Nucleus accumbens (tissue), 56 donors: ENCODE measurements at places on chromosomes 11 and 22.

DNA sequence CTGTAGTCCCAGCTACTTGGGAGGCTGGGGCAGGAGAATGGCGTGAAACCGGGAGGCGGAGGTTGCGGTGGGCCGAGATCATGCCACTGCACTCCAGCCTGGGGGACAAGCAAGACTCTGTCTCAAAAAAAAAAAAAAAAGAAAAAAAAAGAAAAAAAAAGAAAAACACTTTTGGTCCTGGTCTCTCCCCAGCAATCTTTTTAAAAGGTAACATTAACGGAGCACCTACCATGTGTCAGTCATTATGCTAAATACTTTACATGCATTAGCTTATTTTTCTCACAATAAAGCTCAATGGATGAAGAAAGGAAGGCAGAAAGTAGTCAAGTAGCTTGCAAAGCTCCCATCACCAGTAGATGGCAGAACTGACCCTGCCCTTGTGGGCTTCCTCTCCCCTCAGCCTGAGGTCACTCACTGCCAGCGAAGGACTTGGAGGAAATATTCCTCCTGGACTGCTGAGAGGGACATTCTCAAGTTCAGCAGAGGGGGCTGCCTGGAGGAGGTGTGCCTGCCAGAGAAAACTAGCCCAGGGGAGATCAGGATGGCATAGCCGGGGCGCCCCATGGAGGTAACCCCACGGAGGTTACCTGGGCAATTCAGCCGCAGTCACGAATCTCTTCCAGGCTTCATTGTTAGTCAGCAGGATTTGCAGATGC, 15.5 kb downstream of the APOL3 start:
- peak; percentile 24 for DNase-seq

DNA sequence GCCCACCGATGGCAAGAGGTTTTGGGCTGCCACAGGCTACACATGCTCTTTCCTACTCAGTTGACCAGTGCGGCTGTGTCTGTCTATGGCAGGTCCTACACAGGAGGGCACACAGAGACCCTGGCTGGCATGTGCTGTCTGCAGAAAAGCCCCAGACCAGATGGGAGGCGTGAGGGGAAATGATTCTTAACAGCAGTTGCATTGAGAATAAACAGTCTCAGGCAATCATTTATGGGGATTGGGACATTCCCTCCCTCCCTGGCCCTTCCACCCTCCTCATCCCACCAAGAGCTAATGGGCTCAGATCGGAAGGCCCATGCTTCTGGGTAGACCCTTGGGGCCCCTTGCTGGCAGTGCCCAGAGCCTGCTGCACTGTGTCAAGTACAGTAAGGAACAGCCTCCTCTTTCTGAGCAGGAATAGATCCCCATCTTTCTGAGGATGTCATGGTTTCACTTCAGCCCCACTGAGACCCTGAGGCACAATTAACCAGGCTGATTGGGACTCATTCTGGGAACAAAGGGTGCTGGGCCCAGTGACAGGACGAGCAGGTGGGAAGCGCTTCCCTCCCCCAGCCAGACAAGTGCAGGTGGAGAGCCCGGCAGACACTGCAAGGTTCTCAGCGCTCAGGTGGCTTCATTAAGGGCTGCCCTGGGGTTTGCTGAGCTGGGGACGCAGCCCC, 28.3 kb downstream of the TSPAN18 start:
- DNase-seq: no peak

DNA sequence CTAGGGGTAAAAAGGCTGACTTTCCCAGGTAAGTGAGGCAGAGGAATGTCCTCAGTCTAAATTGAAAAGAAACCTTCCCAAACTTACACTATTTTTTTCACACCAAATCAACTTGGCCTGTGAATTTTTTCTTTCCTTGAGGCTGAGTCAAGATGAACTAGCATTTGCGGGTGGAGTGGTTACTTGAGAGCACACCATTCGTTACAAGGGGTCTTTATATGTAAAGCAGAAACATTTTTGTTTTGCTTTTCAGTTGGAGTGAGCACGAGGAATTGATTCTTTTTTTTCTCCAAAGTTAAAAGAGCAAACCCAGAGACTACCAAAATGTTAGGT, 36.4 kb downstream of the MAML2 start:
- no peak for DNase-seq

GRCh38 chr22:29679316-29679715, 40.5 kb upstream of the CABP7 start:
- no peak for DNase-seq

DNA sequence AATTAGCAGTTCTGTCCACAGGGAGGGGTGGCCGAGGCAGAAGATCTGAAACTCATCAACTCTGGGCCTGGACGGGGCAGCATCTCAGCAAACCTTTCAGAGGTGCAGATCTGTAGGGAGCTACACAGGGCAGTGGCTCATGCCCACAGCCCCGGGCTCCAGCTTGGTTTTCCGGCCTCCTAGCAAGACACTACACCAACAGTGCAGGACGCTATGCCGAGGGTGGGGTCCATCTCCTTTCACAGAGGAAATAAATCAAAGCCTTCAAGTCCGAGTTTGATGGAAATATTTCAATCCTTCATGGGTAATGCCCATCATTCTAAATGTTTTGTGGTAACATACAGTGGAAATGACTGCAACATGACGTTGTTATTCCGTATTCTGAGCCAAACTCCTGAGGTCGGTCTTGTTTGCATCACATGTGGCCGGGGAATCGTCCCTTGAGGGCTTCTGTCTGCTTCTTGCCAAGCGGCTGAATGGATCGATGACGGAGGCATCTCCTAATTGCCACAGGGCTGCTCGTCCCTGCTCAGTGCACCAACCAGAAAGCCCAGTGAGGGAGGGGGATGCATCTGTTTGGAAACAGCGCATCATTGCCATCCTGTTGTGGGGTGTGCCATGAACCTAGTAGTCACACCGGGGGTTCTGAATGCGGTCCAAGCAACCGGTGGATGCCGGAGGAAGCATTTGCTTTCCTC, 30.0 kb downstream of the LINC01488 start:
- DNase-seq: no peak

GRCh38 chr11:28400331-28401100, 292.3 kb downstream of the METTL15 start:
- DNase-seq: no peak

- DNase-seq: no peak
These were observed 7.5 kb downstream of the NARS2 start for GRCh38 chr11:78567209-78567608.

- DNase-seq: no peak
These were observed 105.3 kb downstream of the CTTN start for GRCh38 chr11:70503468-70504221.

GRCh38 chr11:73291781-73292524, 16.1 kb upstream of the ARHGEF17 start:
- no peak for DNase-seq

DNA sequence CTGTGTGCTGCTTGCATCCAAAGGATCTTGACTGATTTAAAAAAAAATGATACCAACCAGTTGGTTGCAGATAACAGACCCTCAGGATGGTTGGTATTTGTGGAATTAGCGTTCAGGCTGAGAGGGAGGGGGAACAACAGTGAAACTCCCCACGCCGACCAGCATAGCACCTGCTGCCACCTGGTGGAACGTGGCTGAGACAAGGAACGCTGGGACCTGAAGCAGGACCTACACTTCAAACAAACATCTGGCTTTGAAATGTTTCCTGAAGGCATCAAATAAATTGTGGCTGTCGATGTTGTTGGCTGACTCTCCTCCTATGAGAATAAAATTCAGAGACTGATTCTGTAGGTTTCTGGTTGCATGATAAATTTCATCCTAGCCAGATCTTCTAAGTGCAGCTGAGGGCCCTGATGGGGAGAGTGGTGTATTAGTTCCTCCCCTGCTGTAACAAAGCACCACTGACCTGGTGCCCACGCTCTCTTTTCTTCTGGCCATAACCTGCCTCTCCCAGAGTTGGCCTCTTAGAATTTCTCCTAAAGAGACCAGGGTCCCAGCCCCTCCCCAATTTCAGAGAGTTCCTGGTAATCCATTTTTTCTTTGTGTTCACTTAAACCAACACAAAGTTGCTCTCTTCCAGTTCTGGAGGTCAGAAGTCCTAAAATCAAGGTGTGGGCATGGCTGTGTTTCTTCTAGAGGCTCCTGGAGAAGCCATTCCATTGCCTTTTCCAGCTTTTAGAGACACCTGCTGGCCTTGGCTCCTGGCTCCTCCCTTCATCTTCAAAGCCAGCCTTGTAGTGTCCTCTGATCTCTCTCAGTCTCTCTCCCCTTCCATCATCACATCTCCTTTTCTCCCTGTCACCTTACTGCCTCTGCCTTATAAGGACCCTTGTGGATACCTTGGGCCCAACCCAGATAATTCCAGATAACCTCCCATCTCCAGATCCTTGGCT, 17.3 kb downstream of the APOL2 start:
- no peak for DNase-seq

DNA sequence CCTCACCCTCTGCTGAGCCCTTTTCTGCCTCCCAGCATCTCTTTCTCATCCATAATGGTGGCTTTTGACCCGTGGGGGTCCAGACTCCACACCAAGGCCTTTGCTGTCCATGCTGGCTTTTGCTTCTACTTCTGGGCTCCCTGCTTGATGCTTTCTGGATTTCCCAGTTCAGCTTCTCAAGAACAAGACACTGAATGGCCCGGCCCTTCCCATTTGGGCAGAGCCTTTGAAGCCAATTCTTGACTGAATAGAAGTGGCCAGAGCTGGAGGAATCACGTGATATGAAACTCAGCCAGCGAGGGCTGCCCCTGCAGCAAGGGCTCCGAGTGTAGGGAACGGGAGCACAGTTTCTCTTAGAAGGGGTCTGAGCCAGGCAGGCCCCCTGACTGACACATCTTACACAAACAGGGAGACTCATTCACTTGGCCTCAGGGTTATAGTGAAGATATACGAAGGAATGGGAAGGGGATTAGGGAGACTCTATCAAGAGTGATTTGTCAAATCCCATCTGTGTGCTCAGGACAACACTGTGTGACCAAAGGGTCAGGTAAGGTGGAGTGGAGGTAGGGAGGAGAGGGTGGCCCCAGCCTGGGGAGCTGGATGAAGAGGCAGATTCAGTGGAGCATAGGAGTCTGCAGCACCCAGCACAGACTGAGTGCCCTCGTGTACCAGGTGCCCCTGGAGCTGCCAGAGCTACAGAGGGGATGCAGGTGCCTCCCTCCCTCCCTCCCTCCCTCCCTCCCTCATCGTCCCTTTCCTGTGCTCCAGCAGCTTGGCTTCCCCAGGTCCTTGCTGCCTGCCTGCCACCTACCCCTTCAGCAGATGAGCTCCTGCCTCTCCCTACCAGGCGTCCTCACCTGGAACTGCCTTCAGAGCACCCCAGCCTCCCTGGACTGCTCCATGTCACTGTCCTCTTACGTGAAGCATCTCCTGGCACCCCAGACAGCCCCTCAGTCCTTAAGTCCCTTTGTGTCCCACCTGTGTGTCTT, 106.0 kb downstream of the TRIM29 start:
- DNase-seq: no peak

DNA sequence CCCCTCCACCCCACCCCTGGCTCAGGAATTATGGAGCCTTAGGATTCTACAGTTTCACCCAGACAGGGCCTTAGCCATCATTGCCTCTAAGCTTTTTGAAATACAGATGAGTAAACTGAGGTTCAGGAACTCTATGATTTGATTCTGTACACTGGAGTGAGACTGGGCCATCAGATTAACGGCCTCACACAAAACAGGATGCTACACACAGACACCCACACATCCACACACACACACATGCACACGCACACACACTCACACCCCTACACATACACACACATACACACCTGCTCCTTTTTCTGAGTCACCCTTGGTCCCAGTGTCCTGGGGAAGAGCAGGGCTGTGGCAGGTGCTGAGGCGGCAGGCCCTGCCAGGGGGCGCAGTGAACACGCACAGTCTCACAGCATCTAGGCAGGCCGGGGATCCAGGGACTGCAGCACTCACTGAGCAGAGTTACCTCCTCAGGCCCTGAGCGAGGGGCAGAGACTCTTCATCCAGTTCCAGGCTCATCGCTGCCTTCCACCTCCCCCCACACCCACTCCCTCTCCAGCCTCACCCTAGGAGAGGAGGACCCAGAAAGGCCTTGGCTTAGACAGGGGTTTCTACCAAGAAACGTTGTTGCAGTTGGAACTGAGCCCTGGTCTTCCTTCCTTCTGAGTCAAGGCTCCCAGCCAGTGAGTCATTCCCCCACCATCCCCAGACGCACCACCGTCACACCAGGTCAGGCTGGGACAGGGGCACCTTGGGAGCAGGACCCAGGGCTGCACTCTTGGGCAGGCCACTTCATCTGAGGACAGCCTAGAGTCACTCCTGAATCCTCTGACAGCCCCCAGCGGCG, 89.8 kb upstream of the PARVA start:
- no peak for DNase-seq

DNA sequence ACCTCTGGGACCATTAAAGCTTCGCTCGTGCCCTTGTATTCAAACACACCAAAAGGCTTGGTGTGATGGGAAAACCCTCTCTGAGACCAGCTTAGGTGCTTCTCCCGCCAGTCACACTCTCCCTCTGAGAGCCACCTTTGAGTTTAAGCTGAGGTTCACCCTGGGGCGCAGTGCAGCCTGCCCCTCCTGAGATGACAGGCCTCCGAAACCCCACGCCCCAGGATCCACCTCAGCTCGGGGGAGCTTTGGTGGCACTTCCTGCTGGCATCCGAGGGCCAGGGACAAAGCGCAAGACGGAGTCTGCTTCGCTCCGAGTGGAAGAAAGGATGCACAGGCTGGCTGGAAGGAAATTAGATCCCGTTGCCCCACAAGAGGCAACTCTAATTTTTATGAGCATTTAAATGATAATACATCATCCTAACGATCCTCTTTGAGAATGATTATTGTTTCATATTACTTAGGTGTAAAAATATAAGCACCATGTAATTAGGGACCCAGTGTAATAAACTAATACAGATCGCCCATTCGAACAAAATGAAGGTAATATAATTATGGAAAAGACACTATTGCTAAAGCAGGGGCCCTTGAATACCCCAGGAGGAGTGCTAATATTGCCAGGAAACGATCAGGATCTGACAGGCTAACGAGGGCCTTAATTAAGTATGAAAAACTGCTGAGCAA, 134.7 kb downstream of the CEP164 start:
- no peak for DNase-seq

- no peak for DNase-seq
These were observed 2.4 kb upstream of the CTSD start for GRCh38 chr11:1765871-1766718.

GRCh38 chr11:111672949-111673348, 70.7 kb downstream of the SIK2 start:
- DNase-seq: no peak

- no peak for DNase-seq
These were observed 82.9 kb downstream of the CCDC34 start for GRCh38 chr11:27280140-27280539.

GRCh38 chr11:68890490-68891231, 13.0 kb downstream of the MRPL21 start:
- DNase-seq: no peak
